ENCODE measurements at places on chromosomes 16 and 17.

- DNase-seq, result no peak
These were observed 120.3 kb upstream of the ADAMTS18 start for GRCh38 chr16:77555126-77555525.

DNA sequence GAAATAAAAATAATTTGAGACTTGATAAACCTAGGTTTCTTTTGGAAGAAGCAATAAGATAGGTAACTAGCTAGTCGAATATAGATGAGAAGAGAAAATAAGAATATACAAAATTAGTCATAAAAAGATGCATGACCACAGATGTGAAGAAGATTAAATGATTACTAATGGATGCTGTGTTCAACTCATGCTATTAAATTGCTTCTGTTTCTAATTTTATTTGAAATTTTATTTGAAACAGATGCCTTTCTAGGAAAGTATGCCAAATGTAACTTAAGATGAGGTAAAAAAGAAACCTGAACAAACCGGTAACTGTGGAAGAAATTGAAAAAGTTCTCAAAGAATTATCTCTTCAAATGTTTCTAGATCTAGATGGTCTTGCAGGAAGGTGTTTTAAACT, 91.6 kb downstream of the OR1D5 start:
- no peak for DNase-seq

GRCh38 chr17:79529661-79530081, 81.2 kb downstream of the RBFOX3 start:
- no peak for DNase-seq

DNA sequence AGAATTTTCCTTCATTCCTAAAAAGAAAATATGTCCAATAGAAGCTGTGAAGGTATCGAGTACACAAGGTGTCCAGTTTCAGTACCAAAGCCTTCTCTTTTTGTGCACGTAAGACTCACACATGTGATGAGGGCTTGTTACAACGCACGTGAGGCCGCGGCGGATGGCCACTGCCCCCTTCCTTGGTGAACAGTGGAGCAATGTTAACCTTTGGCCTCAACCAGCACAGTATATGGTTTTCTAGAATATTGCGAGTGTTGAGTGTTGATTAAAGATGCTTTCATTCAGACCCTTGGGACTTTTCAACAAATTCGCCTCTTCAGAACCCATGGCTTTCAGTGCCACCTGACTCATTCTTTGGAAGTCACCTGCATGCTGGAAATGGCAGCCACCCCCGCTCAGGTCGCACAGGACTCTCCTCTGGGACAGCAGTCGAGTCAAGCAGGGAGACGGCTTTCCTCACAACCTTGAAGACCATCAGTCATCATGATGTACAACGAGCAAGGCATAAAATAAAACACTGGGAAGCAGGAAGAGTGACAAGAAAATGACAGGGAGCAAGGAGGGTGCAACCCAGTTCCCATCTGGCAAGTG, 14.5 kb downstream of the MAP1LC3B start:
- DNase-seq, result no peak

GRCh38 chr16:19382084-19382801, 35.4 kb upstream of the TMC5 start:
- DNase-seq, result no peak

GRCh38 chr16:11556214-11556819, 30.4 kb downstream of the LITAF start:
- DNase-seq, result no peak

- no peak for DNase-seq
These were observed 1.8 kb upstream of the RHBDF1 start for GRCh38 chr16:74051-74746.

- DNase-seq, result no peak
These were observed 451.3 kb downstream of the PMP22 start for GRCh38 chr17:14813649-14814370.

- no peak for DNase-seq
These were observed 2.0 kb downstream of the SLC16A11 start for GRCh38 chr17:7041607-7042500.

- no peak for DNase-seq
These were observed 358.3 kb downstream of the SOX9 start for GRCh38 chr17:72479113-72479512.

GRCh38 chr17:29299031-29299430, 5.1 kb upstream of the NUFIP2 start:
- no peak for DNase-seq

GRCh38 chr17:44769647-44770084, 10.9 kb downstream of the ADAM11 start:
- no peak for DNase-seq

DNA sequence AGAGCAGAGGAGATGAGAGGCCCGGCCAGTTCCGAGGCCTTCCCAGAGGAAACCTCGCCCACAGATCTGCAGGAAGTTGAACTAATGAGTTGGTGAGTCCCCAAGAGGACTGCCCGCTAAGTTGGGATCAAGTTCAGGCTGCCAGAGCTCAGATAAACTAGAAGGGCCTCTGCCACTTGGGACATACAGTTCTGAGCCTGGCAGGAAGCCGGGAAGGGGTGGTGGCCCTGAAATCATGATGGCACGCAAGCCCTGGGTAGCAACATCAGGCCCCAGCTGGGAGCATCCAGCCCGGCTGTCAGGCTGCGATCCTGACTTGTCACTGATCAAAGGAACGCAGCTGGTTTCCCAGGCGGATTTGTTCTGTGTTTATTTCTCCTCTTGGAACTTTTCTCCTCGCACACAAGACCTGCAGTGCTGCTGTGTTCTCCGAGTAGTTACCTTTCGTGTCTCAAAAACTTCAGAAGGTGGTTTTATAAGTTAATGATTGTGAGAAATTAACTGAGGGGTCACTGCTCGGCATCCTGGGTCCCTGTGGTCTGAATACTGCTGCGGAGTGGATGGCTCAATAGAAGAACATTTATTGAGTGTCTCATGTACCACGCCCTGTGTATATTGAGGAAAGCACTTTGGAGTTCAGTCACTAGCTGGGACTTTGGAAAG, 8.0 kb upstream of the WFDC1 start:
- DNase-seq, result no peak
